Esophagus mucosa (tissue), 1 donor: ENCODE measurements at places on chromosomes 7 and 10. TPM values are rescaled to one million over a fixed set of nuclear protein-coding genes. Genes with fewer than 3 reads are reported as not detected.

Gene PRLHR
- not detected for total RNA-seq

Gene MSMB
- total RNA-seq = 0.64 TPM

Gene ZNF365
- total RNA-seq = 5.2 TPM

Gene ANXA8L1
- 193 TPM for total RNA-seq

Gene CFAP70
- 0.40 TPM for total RNA-seq

Gene ASIC3
- total RNA-seq = 0.52 TPM

Gene MMD2
- total RNA-seq = not detected

Gene MDFIC
- 23.2 TPM for total RNA-seq

Gene COL13A1
- 0.92 TPM for total RNA-seq

Gene RARRES2
- total RNA-seq = 7.5 TPM

Gene EGR2
- total RNA-seq = 0.96 TPM

Gene TSPAN12
- 0.92 TPM for total RNA-seq

Gene CYP2E1
- 10.6 TPM for total RNA-seq
